Temporal lobe (tissue), 4 donors: ENCODE measurements at places on chromosomes 12 and 14. TPM values are rescaled to one million over a fixed set of nuclear protein-coding genes. Genes with fewer than 3 reads are reported as not detected.

Gene PLEKHG3
- 7.1 TPM for total RNA-seq

Gene RXYLT1
- total RNA-seq: 11.1 TPM

Gene PDZRN4
- total RNA-seq: 41.1 TPM

Gene SLC6A13
- total RNA-seq: 14.0 TPM

Gene KLHDC1
- 14.0 TPM for total RNA-seq

Gene ATF7
- total RNA-seq: 7.1 TPM

Gene IL26
- not detected for total RNA-seq

Gene ARHGEF25
- total RNA-seq: 23.1 TPM

Gene WASHC3
- 32.2 TPM for total RNA-seq

Gene RASSF8
- 18.2 TPM for total RNA-seq

Gene AKT1
- total RNA-seq: 83.1 TPM

Gene ANKS1B
- total RNA-seq: 242 TPM

Gene LIN7A
- total RNA-seq: 28.5 TPM

Gene LAG3
- not detected for total RNA-seq

Gene SYCP3
- 0.49 TPM for total RNA-seq

Gene PPP1R36
- total RNA-seq: 0.49 TPM

Gene CALM1
- total RNA-seq: 848 TPM

Gene SELPLG
- 1.2 TPM for total RNA-seq

Gene ABCC9
- 15.2 TPM for total RNA-seq

Gene SNW1
- total RNA-seq: 43.3 TPM

Gene CFL2
- total RNA-seq: 40.6 TPM

Gene G2E3
- 41.6 TPM for total RNA-seq

Gene NXPH4
- 1.7 TPM for total RNA-seq

Gene PMEL
- total RNA-seq: 0.49 TPM

Gene ESR2
- 0.98 TPM for total RNA-seq

Gene MDM1
- 16.2 TPM for total RNA-seq

Gene SLC38A4
- 0.74 TPM for total RNA-seq

Gene PAX9
- not detected for total RNA-seq

Gene PTPRQ
- 0.49 TPM for total RNA-seq

Gene KCTD10
- 39.6 TPM for total RNA-seq

Gene KRT86
- total RNA-seq: under 0.01 TPM

Gene NOS1
- 3.9 TPM for total RNA-seq

Gene TPPP2
- total RNA-seq: not detected

Gene ACAD10
- total RNA-seq: 19.7 TPM

Gene PGF
- total RNA-seq: 1.7 TPM

Gene SERPINA1
- 1.5 TPM for total RNA-seq

Gene TC2N
- total RNA-seq: 4.4 TPM

Gene MMP14
- 11.3 TPM for total RNA-seq

Gene SUPT16H
- total RNA-seq: 76.7 TPM

Gene MYF5
- total RNA-seq: not detected

Gene PRB2
- total RNA-seq: 1.7 TPM

Gene P2RX7
- 1.7 TPM for total RNA-seq

Gene DLGAP5
- total RNA-seq: 3.9 TPM

Gene RERG
- total RNA-seq: 2.2 TPM

Gene GALNT16
- 8.1 TPM for total RNA-seq

Gene SRRM4
- total RNA-seq: 13.8 TPM

Gene TUNAR
- 9.6 TPM for total RNA-seq

Gene UBE2N
- total RNA-seq: 104 TPM

Gene TAS2R9
- 0.25 TPM for total RNA-seq

Gene B4GALNT3
- total RNA-seq: 1.5 TPM

Gene TSPAN31
- 26.6 TPM for total RNA-seq

Gene AICDA
- total RNA-seq: not detected

Gene ERBB3
- total RNA-seq: 6.4 TPM

Gene CNTN1
- 376 TPM for total RNA-seq
